ENCODE measurements at places on chromosomes 6 and 20.

DNA sequence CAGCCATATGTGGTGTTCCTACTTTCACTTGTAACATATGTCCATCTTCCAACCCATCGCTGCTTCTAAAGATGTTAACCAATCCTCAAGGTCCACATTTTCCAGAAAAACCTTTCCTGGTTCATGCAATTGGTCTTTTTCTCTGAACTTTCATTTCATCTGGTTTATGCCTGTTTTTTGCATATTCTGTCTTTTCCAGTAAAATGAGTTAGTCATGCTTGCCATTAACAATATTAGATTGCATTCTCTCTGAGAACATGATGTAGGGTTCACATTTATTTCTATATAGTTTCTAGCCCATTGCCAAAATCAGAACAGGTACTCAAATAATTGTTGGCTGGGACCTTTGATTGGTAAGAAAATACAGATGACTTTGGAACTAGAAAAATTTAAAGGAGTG, 36.7 kb downstream of the HIVEP2 start:
- no peak for DNase-seq

- DNase-seq: no peak
Measured at GRCh38 chr20:46994341-46994740, 99.7 kb downstream of the EYA2 start.

GRCh38 chr6:168072730-168073129, 6.3 kb downstream of the FRMD1 start:
- no peak for DNase-seq

GRCh38 chr6:43912598-43913371, 142.8 kb downstream of the VEGFA start:
- DNase-seq: no peak

DNA sequence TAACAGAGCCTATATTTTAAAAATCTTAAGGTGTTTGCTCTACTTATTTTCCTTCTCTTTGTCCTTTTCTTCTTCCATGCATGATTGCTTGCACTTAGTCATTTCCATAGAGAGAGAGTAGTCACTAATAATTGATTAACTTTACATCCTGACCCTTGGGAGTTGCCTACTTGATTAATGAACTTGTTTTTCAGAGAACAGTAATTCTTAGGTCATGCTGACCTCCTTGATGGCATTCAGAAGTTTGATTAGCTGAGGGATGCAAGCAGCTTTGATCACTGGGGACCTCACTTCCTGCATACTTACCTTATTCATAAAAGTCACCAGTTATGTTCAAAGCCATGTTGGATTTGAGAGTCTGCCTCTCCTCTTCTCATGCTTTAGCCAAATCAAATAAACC, 715.6 kb upstream of the ID4 start:
- no peak for DNase-seq

DNA sequence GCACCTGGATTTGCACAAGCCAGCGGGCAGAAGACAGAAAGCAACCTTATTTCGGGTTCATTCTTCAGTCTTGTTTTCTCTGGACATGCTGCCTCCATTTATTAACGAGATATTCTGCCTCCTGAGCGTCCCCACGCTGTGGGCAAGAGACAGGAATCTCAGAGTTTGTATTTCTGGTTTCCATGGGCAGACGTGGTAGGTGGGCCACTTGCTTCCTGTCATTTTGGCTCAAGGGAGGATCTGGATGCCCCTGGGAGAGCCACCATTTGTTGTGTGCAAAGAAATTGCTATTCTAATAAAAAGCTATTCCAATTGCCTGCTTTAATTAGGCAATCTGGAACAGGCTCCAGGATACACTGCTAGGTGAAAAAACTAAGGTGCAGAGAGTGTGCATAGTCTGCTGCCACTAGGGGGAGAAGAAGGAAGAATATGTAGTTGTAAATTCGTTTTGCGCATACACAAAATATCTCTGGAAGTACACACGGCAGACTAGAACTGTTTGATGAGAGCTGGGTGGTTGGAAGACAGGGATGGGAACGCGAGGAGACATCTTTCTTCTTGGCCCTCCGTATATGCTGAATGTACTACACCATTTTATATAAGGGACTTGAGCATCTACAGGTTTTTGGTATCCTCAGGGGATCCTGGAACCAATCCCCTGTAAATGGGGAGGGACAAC, 30.1 kb upstream of the SLC16A10 start:
- no peak for DNase-seq

DNA sequence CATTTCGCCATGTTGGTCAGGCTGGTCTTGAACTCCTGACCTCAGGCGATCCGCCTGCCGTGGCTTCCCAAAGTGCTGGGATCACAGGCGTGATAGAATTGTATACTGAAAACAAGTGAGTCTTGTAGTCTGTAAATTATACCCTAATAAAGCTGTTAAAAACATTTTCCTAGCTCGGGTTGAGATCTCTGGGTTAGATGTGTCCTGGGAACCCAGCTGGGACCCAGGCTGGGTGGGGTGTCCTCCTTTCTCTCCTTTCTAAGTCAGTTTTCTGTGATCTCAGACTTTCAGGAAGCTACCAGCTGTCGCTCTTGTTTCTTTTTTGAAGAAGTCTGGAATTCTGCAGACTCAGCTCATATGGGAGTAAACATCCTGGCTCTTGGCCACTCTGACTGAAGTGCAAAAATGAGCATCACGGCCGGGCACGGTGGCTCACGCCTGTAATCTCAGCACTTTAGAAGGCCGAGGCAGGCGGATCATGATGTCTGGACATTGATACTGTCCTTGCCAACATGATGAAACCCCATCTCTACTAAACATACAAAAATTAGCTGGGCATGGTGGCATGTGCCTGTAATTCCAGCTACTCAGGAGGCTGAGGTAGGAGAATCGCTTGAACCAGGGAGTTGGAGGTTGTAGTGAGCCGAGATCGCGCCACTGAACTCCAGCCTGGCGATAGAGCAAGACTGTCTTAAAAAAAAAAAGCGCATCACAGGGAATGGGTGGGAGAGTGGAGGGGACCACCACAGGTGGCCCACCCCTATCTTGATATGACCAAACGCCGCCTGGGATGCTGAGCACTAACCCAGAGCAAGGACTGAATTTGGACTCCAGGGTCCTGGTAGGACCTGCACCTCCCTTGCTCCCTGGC, 9.9 kb upstream of the PCIF1 start:
- no peak for DNase-seq
